NCI-H1930 (cell line): ENCODE measurements at places on chromosomes 6 and 20.

- DNase-seq = peak; percentile 20
Observed at GRCh38 chr6:33197431-33198048, 2.9 kb downstream of the RXRB start.

DNA sequence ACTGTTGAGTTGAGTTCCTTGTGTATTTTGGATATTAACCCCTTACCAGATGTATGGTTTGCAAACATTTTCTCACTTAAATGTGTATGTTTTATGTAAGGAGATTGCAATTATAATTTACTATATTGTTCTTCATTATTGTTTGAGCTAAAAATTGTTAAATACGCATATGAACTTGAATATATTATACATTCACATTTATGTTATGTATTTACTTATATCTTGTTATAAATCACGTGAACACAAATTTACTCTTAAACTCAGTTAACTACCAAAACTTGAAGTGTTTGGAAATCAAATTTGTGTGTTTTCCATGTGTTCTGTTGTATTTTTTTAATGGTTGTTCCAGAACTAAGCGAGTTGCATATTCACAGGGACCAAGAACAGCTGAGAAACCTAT lies 18.3 kb downstream of the CDC40 start:
- no peak for DNase-seq

- DNase-seq = no peak
Observed at GRCh38 chr6:165811512-165811911, 148.5 kb upstream of the PDE10A start.

DNA sequence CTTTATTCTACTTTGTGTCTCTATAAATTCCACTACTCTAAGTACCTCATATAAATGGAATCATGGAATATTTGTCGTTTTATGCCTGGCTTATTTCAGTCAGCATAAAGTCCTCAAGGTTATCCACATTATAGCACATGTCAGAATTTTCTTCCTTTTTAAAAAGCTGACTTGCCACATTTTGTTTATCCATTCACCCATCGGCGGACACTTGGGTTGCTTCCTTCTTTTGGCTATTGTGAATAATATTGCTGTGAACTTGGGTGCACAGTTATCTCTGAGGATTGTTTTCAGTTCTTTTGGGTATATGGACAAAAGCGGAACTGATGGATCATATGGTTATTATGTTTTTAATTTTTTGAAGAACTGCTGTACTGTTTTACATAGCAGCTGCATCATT lies 39.1 kb upstream of the ME1 start:
- no peak for DNase-seq
